Activated naive CD4-positive, alpha-beta T cell treated with anti-CD3 and anti-CD28 coated beads, Interleukin-2, amount 50 U/mL, for 72 hours (primary cell): ENCODE measurements at places on chromosomes 5 and 9. TPM values are rescaled to one million over a fixed set of nuclear protein-coding genes. Genes with fewer than 3 reads are reported as not detected.

Gene PCDHGA9
- not detected for total RNA-seq

Gene PTGER4
- 61.0 TPM for total RNA-seq

Gene EXD3
- 7.9 TPM for total RNA-seq

Gene ACTBL2
- total RNA-seq: not detected

Gene ST6GALNAC4
- 24.5 TPM for total RNA-seq

Gene HMMR
- 119 TPM for total RNA-seq

Gene CORO2A
- 11.8 TPM for total RNA-seq

Gene CSF2
- total RNA-seq: 8.4 TPM

Gene HMCN2
- not detected for total RNA-seq

Gene CCL27
- total RNA-seq: 0.64 TPM

Gene PCDH1
- total RNA-seq: not detected

Gene PNPLA7
- 3.7 TPM for total RNA-seq

Gene RNF183
- not detected for total RNA-seq

Gene MOB3B
- total RNA-seq: 1.3 TPM

Gene PURA
- 7.7 TPM for total RNA-seq

Gene GARIN3
- 0.46 TPM for total RNA-seq

Gene NIPAL4
- 3.9 TPM for total RNA-seq

Gene LCN1
- not detected for total RNA-seq

Gene LURAP1L
- not detected for total RNA-seq

Gene RLN1
- total RNA-seq: 1.7 TPM

Gene PCDHB14
- not detected for total RNA-seq

Gene FBP2
- total RNA-seq: not detected

Gene CARTPT
- not detected for total RNA-seq

Gene GPR151
- total RNA-seq: not detected

Gene TRIM23
- 11.0 TPM for total RNA-seq

Gene PCDHA9
- total RNA-seq: not detected

Gene PCDHB4
- total RNA-seq: not detected

Gene FAM114A2
- total RNA-seq: 24.2 TPM

Gene PRDM9
- total RNA-seq: not detected

Gene OR1Q1
- not detected for total RNA-seq

Gene NAIP
- 8.6 TPM for total RNA-seq

Gene NR2F1
- not detected for total RNA-seq

Gene CFAP90
- not detected for total RNA-seq

Gene NTRK2
- total RNA-seq: 0.16 TPM

Gene FCN2
- not detected for total RNA-seq

Gene STPG3
- not detected for total RNA-seq

Gene MYOZ3
- total RNA-seq: 0.49 TPM

Gene EFNA5
- not detected for total RNA-seq

Gene KIF4B
- total RNA-seq: 0.11 TPM

Gene WHRN
- total RNA-seq: 5.2 TPM

Gene GNA14
- total RNA-seq: 0.59 TPM

Gene NR5A1
- total RNA-seq: not detected

Gene BTNL9
- total RNA-seq: not detected

Gene GLDC
- 2.5 TPM for total RNA-seq

Gene OR13F1
- total RNA-seq: not detected

Gene ADAMTS19
- total RNA-seq: not detected

Gene NME5
- total RNA-seq: not detected
